Left colon (tissue), 2 donors: ENCODE measurements at places on chromosomes 4 and X. TPM values are rescaled to one million over a fixed set of nuclear protein-coding genes. Genes with fewer than 3 reads are reported as not detected.
A peak's percentile ranks its signal among the peaks of the same experiment; 100 is the strongest.

GRCh38 chr4:183903021-183903760, 1.9 kb upstream of the STOX2 start:
- no peak for DNase-seq

DNA sequence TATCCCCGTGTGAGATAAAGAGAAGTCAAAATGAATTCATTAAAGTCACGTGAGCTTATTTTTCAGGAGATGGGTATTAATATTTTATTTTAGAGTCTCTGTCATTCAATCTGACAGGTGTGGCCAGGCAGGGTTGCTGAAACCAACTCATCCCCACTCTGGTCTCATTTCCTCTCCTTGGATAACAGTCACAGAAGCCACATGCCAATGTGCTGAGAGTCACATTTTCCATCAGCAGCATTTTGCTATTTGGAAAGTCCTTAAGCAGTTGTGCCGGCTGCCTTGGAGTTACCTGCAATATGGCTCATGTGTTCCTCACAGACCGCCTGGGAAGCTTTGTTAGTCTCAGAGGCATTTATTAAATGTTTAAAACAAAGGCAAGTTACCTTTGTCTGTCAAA, 302.3 kb downstream of the DCHS2 start:
- no peak for DNase-seq

- DNase-seq: peak; percentile 82
Measured at GRCh38 chrX:2410279-2411020, 90.3 kb downstream of the DHRSX start.

GRCh38 chr4:39928538-39928937, 49.2 kb downstream of the PDS5A start:
- DNase-seq: no peak

The PDCL2 gene
- total RNA-seq: not detected

DNA sequence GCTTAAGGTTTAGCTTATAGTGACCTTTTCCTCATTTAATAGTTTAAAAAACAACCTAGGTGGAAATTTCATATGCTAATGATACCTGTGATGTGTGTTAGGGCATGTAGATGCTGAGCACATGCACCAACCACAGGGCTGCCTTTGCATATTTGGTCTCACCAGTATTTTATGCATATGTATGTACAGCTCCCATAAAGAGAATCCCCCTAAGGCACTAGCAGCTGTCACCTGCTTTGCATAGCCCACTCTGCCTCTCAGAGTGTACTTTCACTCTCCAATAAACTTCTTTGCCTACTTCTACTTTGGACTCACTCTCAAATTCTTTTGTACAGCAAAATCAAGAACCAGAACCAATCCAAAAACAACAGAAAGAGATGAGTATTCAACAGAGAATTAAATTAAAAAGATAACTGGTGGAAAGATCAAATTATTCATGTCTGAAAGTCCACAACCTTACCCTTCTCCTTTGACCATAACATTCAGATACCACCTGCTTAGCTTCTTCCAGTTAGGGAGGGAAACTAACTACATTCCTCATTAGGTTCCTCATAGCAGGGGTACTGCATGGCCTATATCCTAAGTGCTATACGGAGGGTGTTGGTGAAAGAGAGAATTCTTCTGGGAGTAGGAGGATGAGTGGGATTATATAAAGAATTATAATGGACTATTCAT, 250.5 kb downstream of the STPG2 start:
- DNase-seq: no peak

DNA sequence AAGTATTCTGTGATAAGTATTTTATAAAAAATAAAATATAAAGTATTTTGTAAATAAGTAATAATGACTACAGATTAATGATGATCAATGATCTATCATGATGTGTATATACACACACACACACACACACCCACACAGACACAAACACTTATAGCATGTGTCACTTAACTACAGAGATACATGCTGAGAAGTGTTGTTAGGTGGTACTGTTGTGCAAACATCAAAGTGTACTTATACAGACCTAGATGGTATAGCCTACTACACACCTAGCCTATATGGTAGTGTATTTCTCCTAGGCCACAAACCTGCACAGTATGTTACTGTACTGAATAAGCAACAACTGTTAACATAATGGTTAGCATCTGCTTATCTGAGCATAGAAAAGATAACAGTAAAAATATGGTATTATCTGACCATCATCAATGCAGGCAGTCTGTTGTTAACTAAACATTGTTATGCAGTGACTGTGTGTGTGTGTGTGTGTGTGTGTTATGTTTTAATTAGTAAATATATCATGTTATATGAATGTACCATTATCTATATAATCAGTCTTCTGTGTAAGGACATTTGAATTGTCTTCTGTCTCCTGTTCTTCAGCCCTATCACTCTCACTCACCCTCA, 138.2 kb downstream of the CAMK2D start:
- DNase-seq: no peak

GRCh38 chr4:7673121-7673520, 238.4 kb upstream of the PSAPL1 start:
- no peak for DNase-seq

DNA sequence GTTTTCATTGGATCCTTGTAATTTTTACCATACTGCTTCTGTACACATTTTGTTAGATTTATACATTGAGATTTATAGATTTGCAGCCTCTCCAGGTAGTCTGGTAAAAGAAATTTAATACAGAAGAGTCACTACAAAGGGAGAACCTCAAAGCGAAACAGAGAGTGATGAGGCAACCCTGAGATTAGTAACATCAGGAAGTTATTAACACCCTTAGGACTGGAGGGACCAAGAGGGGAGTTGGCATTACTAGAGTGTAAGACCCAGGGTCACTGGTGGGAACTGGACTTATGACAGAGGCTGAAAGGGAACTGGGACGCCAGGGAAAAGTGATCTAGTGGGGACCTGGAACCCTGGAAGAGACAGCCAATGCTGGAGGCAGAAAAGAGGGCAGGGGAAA, 20.6 kb upstream of the MAML3 start:
- no peak for DNase-seq

DNA sequence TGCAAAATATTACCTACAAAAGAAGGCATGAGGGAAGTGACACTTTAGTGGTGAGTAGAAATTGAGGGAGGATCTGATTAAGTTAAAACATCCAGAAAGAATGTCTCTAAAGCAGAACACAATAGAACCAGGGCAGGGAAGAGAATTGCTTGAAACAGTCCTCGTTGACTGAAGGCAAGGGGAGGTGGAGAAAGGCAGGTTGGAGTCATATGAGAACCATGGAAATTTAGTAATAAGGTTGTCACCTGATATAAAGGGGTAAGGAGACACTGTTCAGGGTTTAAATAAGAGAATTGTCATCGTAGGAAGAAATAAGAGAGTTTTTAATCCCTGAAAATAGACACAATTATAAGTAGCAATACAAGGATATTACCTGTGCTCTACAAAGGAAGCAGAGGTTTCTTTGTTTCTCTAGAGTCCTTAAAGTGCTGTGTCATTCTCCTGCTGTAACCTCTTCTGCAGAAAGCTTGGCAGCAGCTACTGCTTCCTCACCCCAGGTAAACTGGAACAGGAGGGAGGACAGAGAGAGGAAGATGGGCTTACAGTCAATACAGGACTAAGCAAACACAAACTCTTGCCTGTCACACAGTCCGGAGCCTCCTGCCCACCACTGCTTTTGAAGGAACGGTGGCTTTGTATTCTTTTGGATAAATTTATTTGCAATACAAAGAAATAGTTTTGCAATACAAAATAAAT, 258.4 kb downstream of the PPARGC1A start:
- DNase-seq: no peak

DNA sequence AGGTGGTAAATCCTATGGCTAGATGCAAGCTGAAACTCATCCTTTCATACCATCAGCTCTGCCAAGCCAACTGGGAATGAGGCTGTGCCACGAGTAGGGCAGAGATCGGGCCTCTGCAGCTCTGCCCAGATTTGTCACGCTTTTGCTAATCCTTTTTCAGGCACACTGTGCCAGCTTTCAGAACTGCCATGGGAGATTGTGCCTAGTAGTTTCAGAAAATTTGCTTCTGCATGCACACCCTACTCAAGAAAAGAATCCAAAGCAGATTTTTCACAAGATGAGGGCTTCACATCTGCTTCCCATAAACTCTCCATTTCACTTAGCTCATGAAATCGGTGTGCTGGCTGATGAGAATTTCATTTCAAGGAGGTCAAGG, 3.3 kb upstream of the ADH7 start:
- DNase-seq: no peak

DNA sequence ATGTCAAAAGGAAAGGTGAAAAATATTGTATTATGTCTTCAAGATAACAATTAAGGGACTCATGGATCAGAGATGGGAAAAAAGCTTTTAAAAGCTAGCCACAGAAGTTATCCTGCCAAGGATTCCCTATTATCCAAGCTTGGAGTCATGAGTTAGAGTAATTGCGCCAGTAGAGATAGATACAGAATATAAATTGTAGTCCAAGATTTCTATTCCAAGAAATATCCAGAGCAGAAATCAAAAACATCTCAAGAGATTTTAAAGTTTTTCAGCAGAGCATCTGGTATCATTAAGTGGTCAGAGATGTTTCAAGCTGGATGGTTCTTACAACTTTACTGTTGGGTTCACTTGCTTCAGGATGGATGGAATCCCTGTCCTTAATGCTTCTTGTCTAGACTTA, 186.7 kb downstream of the PCDH18 start:
- no peak for DNase-seq

- no peak for DNase-seq
Measured at GRCh38 chr4:40827758-40828157, 78.0 kb downstream of the NSUN7 start.

GRCh38 chr4:55549888-55550287, 3.2 kb upstream of the CLOCK start:
- DNase-seq: no peak

DNA sequence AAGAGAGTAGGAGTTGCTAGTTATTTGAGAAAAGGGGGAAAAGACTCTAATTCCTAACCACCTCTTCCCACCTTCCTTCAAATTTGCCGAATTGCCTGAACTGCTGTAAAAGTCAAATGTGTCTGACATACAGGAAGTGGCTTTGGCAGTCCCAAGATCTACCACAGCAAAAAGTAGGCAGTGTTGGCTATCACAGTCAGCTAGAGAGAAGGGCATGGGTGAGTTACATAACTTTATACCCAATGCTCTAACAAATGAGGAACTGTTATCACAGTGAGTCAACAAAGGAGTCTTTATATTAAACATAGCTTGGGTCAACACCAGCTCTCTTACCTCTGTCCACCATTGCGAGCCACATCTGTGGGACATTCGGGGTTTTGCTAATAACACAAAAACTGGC, 2.4 kb upstream of the MBNL3 start:
- DNase-seq: no peak

GRCh38 chr4:1383728-1384591, 22.3 kb downstream of the NKX1-1 start:
- DNase-seq: no peak

DNA sequence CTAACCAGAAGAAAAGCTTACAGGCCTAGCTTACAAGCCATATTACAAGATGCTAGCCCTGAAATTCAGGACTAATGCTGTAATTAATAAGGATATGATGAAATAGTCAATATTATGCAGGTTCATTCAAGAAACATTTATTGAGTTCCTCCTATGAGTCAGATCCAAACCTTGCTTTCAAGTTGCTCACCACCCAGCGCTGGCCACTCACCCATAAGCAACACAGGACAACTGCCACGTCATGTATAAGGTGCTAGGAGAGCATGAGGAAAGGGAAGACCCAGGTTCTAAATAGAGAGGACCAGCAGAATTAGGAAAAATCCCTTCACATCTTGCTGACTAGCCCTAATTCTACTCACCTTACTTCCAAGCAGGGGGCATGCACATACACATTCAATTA, 23.3 kb downstream of the MAML3 start:
- no peak for DNase-seq

The TEX11 gene
- 2.0 TPM for total RNA-seq

GRCh38 chr4:13703096-13703495, 75.6 kb upstream of the BOD1L1 start:
- DNase-seq: no peak

DNA sequence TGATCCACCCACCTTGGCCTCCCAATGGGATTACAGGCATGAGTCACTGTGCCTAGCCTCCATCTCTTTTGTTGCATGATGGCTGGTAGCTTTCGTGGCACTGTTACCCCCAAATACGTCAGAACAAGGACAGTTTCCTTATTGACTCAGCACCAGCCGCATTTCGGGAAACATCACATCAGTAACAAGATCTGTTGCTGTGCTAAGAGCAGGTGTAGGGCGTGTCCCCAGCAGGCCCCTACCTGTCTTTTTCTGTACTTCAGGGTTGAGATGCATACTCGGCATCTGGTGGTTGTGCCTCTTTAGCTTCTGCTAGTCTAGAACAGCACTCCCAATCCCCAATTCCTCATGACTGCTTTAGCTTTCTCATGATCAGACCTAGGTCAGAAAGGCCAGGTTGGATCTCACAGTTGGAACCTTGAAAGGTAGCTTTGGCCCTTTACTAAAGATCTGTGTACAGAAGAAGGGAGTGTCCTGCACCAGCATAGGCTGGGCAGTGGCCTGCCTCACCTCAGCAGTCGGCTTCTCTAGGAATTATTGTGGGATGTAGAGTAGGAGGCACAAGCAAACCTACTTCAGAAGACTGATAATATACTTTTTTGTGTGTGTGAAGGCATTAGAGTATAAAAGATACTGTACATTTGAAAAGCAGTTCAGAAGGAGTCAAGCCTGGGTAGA, 36.8 kb downstream of the NSD2 start:
- no peak for DNase-seq

The BDH2 gene
- 35.4 TPM for total RNA-seq

DNA sequence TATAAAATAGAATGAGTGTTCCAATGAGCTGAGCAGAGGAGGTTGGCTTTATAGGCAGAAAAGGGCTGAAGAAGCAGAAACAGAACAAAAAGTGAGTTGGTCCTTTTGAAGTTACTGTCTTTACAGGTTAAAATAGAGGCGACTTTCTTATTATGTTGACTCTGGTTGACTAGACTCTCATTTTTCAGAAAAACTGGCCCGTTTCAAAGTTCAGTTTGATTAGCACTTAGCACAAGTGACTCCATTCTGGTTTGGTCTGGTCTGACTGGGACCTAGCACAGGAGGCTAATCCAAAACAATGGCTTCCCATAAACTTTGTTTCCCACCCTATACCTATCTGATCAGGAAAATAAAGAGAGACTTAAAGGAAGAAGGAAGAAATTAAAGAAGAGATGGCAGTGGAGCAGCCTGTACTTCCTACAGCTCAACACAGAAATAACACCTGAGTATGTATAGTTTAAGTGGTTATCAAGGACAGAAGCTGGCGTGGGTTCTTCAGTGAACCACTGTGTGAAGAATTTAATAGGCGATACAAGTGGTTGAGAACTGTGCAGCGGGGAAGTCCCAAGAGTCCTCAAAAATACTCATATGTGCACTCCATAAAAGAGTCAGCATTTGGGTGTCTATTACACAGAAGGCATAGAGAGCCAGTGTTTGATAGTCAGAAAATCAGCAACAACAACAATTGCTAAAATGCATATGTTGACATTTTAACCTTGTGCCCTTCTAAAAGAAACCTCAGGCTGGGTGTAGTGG, 554.8 kb upstream of the HTR2C start:
- no peak for DNase-seq

The MAGED1 gene
- 96.6 TPM for total RNA-seq

GRCh38 chrX:123186801-123187200, 2.7 kb downstream of the GRIA3 start:
- DNase-seq: no peak

GRCh38 chr4:80266253-80266901, at the start of gene FGF5:
Gene FGF5, plus strand, starts transcription at chr4:80266664. Its CDS starts 161 bp downstream, at chr4:80266825.
- DNase-seq: peak; percentile 41

The FGFBP2 gene
- total RNA-seq: 0.75 TPM
